ENCODE measurements at places on chromosomes 2 and 18.

- no peak for DNase-seq
Measured at GRCh38 chr2:26564121-26564644, 77.0 kb downstream of the CIB4 start.

GRCh38 chr18:79465392-79465991 is 69.8 kb downstream of the NFATC1 start:
- DNase-seq = no peak

DNA sequence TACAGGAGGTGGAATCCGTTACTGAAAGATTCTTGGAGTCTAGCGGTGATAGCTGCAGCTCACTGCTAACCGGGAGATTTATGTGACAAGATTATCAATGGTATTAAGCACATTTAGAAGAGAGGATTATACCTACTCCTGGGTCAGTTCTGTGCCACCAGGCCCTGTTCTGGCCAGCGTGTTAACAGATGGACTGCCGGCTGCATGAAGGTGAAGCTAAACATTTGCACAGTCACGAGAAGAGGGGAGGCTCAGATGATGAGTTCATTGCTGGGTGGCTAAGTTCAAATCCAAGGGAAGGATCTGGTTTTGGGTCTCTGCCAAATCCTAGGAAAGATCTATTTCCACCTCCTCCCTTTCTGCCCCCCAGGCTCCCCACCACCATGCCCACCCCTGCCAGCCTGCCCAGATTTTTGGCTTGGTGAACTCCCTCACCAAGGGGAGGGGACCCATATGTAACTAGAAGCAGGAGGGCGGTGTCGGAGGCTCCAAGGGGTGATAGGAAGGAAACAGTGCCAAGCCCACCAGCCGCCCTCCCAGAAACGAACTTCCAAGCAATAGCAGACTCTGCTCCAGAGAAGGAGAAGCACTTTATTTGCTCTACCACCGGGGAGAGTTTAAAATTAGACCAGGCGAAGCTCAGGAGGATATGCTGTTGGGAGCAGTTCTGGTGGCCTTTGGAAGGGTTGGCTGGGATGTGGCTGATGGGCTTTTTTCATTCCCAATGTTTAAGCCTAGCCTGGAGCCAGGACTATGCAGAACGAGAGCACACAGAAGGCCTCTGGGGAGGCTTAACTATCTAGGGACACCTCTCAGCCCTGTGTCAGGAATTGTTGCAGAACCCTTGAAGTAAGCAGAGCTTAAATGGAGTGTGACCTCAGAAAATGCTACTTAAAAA is 200.5 kb downstream of the KLHL29 start:
- no peak for DNase-seq

DNA sequence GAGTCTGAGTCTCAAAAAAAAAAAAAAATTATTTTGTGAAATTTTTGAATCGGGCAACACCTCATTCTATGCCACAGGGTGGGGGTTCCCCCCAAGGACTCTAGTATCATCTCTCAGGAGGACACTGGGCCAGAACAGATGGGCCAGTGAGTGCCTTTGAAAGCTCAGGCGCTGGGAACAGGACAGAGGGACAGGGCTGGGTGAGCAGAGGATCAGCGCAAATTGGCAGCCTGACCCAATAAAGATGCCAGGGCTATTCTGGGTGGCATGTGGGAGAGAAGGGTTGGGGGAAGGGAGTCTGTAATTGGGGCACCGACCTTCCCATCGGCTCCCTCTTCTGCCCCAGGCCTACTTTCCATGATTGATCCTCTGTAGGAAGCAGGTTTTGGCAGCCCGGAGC is 44.0 kb downstream of the KIF3C start:
- no peak for DNase-seq

DNA sequence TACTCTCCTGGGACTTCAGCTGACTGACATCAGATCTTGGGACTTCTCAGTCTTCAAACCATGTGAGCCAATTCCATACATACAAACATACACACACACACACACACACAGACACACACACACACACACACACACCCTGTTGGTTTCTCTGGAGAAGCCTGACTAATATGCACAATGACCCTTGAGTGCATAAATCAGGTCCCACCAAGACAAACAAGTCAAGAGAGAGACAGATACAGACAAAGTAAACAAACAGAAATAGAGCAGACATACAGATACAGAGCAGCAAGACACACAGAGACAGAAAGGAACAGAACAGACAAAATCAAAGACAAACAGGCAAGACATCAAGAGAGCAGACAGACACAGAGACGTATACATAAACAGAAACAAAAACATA is 43.8 kb upstream of the DDX18 start:
- no peak for DNase-seq

DNA sequence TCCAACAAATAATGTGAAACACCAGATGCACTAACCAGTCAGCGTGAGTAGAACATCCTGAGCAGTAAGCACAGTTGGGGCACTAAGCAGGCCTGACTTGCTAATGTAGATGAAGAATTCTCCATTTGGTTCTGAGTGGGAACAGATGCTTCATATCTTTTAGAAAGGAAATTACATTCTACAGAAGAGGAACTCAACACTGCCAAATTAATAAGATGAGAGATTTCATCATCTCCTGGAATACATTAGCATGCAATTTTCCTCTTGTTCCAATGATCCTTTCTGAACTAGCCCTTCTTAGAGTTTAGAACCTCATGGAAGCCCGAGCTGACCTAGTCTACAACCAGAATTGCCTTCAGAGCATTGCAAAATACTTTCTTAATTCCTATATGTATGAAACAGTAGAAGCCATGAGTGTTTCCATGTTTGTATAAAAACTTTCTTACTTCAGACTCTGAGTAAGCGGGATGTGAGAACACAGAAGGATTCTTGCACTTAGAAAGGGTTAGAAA is 34.8 kb downstream of the COL5A2 start:
- DNase-seq = no peak

DNA sequence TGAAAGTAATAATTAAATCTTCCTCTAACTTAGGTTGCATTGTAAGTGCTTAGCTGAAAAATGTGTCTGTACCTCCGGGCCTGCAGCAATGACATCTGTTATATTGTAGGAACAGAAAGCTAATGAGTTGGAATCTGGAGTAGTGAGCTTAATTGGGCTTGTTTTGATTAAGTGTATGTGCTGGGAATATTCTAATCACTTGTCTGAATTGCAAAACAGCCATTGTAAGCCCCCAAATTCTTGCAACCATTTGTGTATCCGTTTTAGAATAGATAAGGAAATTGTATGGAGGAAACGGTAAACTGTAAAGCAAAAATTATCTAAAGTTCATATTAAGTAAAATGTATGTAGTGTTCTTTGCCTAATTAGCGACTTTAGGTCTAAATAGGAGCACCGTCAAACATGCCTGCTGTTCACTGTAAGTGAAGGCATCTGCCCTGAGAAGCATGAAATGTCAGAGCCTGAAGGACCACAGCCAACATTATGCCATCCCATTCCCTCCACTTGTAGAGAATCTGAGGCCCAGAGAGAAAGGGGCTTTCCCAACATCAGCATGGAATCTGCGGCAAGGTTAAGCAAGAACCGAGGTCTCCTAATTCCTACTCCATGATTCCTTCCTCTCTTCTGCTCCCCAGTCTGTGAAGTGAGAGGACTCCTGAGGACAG is 466.4 kb downstream of the TDRD15 start:
- DNase-seq = no peak
